ENCODE measurements at places on chromosomes 6 and 20.

DNA sequence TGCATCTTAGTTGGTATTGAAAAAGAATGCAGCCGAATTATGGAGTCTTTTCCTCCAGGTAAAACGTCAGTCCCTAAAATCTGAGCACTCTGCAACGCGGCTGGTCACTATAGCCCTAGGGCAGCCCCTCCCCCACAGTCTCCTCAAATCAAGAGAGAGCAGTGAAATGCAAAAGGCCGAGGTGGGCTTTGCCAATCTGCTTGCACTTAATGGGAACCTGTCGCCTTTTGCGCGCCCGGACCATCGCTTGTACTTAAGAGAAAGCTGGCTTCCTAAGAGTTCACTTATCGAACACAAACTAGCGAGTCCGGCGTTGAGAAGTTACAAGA lies 447 bp downstream of the MCM3 start:
- DNase-seq, result no peak

DNA sequence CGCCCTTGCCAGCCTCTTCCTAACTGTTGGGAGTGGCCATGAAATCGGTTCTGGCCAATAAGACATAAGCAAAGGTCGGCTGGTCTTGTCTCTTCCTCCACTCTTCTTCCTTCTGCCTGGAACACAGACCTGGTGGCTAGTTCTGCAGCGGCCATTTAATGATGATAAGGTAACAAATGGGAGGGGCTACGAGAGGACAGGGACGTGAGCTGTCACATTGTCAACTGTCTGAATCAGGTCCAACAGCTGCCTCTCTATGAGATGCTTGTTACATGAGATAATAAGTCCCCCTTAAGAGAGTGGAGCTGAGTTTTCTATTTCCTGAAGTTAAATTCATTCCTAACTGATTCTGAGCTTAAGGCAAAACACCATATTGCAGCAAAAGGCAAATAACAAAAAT lies 12.5 kb upstream of the TMEM242 start:
- no peak for DNase-seq

DNA sequence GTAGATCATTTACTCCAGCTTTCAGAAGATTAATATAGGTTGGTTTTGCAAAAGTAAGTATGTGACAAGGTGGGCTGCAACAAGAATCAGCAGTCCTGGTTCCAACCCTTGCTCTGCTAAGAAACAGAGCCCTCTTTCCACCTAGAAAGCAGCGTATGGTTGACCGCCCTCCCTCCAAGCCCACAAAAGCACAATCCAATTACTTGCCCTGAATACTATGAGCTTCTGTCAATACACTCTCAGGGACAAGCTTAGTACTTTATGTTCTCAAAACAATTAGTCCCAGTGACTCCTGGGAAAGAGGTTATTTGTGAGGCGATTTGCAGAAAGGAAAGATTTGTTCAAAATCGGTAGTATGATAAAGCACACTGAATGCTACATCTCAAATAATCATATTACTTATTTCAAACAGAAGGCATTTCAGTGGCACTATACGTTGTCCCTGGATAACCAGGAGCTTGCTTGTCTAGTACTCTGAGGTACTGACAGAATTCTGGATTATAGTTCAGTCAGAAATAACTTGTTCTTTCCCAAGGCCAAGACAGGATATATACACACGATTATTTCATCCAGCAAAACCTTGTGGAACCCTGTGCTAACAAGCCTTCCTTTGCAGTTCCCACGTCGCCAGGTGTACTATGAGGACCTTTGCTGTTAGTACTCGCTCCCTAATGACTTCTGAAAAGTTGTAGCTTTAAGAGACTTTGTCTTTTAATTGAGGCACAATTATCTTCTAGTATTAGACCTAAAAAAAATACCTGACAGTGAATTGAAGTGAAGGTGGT lies 96.9 kb upstream of the ADTRP start:
- DNase-seq, result no peak

DNA sequence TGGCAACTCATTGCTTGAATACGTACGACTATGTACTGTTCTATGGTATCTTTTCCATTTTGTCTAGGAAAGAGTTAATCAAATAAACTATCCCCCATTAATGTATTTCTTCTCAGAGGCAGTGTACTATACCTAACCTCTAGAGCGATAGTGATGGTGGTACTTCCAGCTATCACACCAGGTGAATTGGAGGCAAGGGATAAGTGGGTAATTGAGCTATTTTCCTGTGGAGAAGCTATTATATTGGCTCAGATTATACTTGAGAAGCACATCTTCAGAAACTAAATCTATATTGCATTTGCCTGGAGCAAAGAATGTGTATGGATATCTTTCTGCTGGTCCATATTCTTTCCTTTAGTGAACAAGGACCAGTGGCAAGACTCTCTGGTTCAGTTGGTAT lies 430.7 kb upstream of the KHDRBS2 start:
- DNase-seq, result no peak

All from activated naive CD4-positive, alpha-beta T cell (primary cell).